ENCODE measurements at places on chromosomes 4 and X.

GRCh38 chrX:29477878-29478277, 737.5 kb upstream of the MAGEB2 start:
- DNase-seq: no peak

DNA sequence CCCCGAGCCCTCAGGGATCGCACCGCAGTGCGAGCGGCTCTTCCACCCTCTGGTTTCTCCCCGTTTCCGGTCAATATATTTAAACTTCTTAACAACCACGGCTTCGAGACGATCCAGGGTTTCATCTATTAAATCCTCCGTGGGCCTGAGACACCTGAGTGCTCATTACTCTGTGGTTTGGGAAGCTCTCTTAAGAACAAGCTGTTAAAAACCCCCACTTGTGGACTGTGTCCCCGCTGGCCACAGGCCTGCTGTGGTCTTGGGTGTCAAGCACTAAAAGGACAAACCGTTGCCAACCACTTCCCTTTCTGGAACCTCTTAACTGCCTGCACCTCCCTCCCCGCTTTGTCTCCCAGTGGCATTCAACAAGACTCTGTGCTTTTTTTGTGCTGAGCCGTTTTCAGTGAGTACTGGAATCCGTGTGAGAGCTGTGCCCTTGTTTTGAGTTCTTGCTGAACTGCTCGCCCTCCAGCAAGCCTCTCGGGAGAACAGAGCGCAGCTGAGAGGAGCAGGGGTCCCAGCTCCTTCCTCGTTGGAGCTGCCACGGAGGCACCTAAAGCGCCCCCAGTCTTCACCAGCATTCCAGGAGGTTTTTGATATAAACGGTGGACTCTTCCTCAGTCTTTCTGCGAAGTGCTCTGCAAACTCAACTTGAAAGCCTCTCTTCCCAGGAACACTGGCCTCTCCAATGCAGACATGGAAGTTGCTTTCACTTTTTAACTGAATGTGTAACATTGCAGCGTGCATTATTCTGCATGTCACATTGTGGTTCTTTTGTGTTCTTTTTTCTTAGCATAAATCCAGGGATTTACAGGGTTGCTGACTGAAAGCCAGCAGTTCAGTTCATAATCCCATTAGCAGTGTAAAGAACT, 691 bp upstream of the IGFBP7 start:
- no peak for DNase-seq

- no peak for DNase-seq
Observed at GRCh38 chr4:118012142-118012541, 22.1 kb upstream of the NDST3 start.

- no peak for DNase-seq
Observed at GRCh38 chr4:145820407-145820806, 118.2 kb downstream of the ZNF827 start.

- no peak for DNase-seq
Observed at GRCh38 chr4:82721819-82722423, 76.7 kb downstream of the SCD5 start.

DNA sequence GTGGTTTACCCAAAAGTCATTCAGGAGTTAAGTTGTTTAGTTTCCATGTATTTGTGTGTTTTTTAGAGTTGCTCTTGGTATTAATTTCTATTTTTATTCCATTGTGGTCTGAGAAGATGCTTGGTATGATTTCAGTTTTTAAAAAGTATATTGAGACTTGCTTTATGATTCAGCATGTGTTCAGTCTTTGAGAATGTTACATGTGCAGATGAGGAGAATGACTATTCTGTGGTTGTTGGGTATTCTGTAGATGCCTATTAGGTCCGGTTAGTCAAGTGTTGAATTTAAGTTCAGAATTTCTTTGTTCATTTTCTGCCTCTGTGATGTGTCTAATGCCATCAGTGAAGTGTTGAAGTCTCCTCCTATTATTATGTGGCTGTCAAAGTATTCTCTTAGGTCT, 249.4 kb downstream of the ARHGAP10 start:
- no peak for DNase-seq

GRCh38 chr4:10053635-10054453, 32.5 kb upstream of the SLC2A9 start:
- DNase-seq: no peak

GRCh38 chrX:45756557-45756956, 555.9 kb upstream of the DIPK2B start:
- no peak for DNase-seq

GRCh38 chrX:72254816-72255215, 16.0 kb upstream of the ERCC6L start:
- no peak for DNase-seq

GRCh38 chr4:77433418-77433733, 172.2 kb upstream of the CXCL13 start:
- no peak for DNase-seq

DNA sequence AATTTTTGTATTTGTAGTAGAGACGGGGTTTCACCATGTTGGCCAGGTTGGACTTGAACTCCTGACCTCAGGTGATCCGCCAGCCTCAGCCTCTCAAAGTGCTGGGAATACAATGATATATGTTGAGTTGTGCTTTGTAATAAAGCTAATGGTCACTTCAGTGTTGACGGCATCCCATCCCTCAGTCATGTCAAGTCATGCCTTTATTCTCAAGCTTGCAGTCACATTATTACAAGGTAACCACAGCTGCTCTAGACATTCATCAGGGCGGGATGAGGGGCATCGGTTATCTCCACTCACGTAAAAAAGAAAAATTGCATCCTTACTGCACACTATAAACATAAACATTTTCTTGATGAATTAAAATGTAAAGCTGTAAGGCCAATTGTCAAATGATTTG, 12.8 kb upstream of the FAT1 start:
- no peak for DNase-seq

DNA sequence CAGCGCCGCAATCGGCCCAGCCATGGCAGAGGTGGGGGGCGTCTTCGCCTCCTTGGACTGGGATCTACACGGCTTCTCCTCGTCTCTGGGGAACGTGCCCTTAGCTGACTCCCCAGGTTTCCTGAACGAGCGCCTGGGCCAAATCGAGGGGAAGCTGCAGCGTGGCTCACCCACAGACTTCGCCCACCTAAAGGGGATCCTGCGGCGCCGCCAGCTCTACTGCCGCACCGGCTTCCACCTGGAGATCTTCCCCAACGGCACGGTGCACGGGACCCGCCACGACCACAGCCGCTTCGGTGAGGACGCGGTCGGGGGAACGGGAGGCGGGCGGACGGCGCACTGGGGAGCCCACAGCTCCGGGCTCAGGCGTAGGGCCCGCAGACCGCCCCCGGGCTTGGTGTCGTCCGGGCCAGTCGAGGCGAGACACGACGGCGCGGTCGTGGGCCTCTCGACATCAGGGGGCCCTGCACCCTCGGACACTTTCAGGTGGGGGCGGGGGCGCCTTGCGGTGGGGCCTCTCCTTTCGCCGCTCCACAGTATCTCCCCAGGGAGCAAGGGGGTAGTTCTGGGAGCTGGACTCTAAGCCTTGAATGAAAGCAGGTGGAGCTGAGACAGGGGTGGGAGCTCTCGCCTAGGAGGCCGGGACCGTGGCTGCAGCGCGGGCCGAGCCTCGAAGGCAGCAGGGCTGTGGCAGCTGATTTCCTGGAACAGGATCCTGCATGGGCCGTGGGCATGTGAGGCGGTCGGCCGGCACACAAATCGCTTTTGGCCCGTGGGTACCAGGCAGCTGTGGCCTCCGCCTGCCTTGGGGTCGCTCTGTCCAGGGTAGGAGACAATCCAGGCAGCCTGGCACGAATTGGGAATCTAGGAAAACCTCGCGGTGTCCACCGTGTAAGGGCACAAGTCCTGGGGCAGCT, 722 bp downstream of the FGF16 start:
- peak; percentile 9 for DNase-seq

DNA sequence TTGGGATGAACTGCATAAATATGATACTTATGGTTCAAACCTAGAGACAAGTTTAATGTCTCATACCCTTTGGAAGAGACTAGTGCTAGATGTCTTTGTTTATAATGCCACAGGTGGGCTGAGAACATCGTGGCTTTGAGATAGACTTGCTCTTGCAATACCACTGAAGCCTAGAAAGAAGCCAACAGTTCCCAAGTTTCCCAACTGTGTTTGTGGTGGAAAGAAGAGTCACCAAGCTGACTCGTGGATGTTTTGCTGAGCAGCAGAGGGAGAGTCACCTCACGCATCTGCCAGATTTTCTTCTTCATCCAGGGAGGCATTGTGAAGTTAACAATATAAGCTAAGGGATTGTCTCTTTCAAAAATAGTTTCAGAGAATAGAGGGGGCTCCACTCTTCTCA, 1076.2 kb downstream of the C4orf33 start:
- no peak for DNase-seq

DNA sequence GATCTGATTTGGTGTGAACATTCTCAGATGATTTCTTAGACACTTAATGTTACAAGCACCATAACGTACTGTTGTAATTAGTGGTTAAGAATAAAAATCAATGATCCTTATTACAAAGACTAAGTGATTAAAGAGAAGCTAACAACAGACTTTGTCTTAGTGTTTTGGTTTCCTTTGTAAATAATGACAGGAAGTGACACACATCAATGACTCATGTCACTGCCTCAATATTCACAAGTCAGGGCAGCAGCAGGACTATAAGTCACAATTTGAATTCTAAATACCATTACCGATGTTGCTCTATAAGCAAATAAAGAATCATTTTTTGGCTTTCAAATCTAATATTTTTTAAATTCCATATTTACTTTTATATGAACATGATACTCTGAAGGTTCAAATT, 115.8 kb upstream of the FAT4 start:
- DNase-seq: no peak

DNA sequence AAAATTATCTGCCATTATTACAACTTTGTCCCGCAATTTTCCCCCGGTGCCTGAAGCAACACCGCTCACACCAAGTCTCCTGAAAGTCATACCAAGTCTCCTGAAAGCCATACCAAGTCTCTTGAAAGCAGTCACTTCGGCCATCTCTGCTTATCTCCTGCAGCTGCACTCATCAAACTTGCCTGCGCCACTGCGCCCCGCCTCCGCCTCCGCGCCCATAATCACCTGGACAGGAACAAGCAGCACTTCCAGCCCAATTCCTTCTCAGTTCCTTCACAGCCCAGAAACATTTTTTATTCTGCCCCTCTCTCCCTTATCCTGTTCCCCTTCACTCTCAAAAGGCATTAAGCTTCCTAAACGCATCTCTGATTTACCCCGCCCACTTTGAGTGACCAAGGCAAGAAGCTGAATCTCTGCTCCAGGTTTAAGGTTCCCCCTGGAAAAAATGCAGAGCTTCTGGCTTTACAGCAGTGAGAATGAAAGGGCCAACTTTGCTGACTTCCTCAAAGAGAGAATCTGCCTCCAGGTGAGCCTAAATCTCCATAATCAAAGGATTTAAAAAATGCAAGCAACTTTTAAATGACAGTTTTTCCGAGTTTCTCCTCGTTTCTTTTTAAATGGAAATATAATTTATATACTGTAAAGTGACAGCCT, 7.7 kb downstream of the GPR50 start:
- DNase-seq: no peak

- DNase-seq: no peak
Observed at GRCh38 chr4:74085669-74086068, 13.3 kb downstream of the CXCL2 start.

DNA sequence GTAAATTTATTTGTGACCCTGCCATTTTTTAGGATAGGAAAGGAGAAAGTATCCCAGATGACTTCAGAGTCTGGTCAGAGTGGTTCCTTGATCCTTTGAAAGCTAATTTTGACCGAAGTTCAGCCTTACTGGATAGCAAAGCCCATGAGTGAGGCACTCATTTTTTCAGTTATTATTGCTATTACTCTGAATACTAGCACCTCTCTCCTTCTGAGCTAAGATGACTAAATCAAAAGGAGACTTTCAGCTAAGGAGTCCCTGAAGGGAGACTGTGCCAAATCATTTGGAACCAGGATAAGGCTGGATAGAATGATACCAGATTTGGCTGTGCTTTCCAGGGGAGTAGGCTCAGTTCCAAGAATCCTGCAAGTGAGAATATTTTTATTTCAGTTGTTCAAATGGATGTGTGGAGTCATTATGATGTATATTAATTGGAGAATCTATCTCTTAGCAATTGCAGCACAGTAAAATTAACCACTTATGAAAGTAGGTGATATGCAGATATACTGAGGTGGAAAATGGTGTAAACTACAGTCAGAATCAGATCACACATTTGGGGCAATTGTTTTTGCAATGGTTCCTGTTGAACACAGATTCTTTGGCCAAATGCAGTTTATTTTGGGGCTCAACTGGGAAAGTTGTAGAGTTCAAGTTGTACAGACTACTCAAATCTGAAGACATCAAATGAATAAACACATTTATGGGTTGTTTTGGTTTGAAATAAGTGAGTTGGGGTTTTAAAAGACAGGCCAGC, 1.2 kb downstream of the P2RY10 start:
- no peak for DNase-seq

DNA sequence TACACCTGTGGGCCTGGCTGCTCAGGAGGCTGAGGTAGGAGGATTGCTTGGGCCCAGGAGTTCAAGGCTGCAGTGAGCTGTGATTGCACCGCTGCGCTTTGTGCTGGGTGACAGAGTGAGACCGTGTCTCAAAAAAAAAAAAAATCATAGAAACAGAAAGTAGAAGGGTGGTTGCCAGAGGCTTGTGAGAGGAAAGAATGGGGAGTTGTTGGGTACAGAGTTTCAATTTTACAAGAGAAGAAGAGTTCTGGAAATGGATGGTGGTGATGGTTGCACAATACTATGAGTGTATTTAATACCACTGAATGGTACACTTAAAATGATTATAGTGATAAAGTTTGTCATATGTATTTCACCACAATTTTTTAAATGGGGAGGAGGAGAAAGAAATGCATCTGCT, 10.2 kb upstream of the GLOD5 start:
- peak; percentile 11 for DNase-seq

DNA sequence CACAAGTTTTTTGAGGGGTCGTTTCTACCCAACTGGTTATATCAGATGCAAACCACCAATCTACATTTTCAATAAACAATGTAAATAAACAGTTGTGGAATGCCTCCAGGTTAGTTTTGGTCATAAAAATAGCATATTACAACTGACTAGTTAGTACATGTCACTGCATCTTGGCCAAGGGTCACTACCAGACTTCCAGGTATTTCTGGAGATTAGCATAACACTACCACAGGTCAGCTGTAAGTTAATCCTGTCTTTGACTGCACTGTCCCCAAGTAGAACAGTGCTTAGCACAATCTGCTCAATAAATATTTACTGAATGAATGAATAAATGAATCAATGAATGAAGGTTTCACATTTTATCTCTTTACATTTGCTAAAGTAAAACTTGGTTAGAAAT, 64.4 kb downstream of the TBC1D19 start:
- no peak for DNase-seq

- no peak for DNase-seq
Observed at GRCh38 chr4:1996866-1997611, 11.7 kb downstream of the NELFA start.

- no peak for DNase-seq
Observed at GRCh38 chr4:2871466-2871865, 27.8 kb downstream of the ADD1 start.

DNA sequence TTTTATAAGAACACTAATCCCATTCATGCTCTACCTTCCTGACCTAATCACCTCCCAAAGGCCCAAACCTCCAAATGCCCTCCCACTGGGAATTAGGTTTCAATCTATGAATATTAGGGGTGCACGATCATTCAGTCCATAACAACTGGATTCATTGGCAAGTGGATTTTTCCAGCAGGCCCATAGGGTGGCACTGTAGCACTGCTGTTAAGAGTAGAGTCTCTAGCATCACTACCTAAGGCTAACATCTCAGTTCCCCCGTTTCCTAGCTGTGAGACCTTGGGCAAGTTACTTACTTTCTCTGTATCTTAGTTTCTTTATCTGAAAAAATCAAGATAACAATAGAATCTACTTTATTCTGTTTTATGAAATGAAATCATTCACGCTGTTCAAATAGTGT, 315.8 kb downstream of the STIM2 start:
- DNase-seq: no peak

Measured in activated naive CD4-positive, alpha-beta T cell treated with anti-CD3 and anti-CD28 coated beads, Interleukin-2, amount 50 U/mL, for 16 hours (primary cell).